ENCODE measurements at places on chromosomes 1 and 21. TPM values are rescaled to one million over a fixed set of nuclear protein-coding genes. Genes with fewer than 3 reads are reported as not detected.

SLC6A9 gene
- total RNA-seq, result 15.1 TPM

EXO5 gene
- total RNA-seq, result 3.3 TPM

RAVER2 gene
- total RNA-seq, result 3.6 TPM

FMO3 gene
- not detected for total RNA-seq

PCP4 gene
- not detected for total RNA-seq

ELAVL4 gene
- total RNA-seq, result not detected

HCRTR1 gene
- total RNA-seq, result not detected

PTGER3 gene
- not detected for total RNA-seq

TMEM50B gene
- total RNA-seq, result 10.5 TPM

PROK1 gene
- not detected for total RNA-seq

SPRR3 gene
- total RNA-seq, result not detected

SPATA45 gene
- total RNA-seq, result 0.42 TPM

KLHDC8A gene
- 0.74 TPM for total RNA-seq

HSD11B1 gene
- 0.60 TPM for total RNA-seq

PGM1 gene
- total RNA-seq, result 36.7 TPM

RGS1 gene
- not detected for total RNA-seq

TPTE gene
- total RNA-seq, result not detected

TFF2 gene
- not detected for total RNA-seq
